ENCODE measurements at places on chromosomes 12 and 14.

- DNase-seq: peak; percentile 70
Observed at GRCh38 chr12:119594772-119595445, 1.3 kb downstream of the TMEM233 start.

GRCh38 chr12:71605039-71605438, 58.6 kb downstream of the ZFC3H1 start:
- no peak for DNase-seq

DNA sequence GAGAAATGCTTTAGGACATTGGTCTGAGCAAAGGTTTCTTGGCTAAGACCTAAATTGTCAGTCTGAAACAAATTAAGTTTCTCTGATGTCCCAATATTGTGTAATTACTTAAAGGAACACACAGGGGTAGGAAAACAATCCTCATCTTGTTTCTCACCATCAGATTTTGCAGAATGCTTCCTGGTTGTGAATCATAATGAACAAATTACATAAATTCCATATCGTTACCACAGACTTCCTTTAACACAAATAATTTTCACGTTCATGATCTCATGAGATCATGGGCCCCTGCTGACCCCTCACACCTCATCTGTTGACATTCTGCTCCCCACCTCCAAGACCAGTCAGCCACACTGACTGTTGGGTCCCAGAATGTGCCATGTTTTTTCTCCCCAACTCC, 194.1 kb downstream of the MON2 start:
- DNase-seq: no peak

- DNase-seq: no peak
Observed at GRCh38 chr12:123906711-123907420, 65.8 kb downstream of the CCDC92 start.

DNA sequence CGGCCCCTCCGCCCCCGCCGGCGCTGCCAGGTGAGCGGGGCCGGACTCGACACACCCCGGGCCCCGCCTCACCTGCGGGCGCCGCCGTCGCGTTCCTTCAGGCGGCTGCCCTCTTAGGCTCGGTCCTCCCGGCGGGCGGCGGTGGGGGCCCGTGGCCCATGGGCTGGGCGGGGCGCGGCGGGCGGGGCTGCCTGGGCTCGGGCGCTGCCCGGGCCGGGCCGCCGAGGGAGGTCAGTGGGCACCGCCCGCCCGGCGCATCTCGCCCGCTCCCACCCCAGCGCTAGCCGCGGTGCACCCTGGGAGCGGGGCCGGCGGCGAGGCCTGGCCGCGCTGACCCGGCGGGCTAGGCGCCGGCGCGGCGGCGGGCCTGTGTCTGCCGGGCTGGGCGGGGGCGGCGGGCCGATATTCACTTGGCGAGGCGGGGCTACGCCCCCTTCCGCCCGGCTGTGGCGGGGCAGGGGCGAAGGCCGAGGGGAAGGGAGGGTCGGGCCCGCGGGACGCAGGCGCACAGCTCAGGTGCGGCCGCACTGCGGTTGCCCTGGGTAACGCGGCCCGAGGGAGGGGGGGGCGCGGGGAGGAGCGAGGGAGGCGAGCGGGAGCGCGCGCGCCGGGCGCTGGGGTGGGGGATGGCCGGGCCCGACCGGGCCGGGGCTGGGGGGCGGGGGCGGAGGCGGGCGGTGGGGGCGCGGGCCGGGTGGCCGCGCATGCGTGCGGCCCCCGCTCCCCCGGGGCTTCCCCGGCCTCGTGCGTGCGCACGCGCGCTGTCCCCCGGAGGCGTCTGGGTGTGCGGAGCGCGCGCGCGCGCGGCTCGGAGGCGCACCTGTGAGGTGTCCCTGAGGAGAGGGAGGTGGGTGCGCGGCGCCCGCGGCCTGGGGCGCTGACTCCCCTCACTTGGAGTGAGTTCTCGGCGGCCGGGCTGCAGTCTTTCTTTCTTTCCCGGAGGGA, at the start of the genes CCDC92 and ZNF664:
TSS of gene CCDC92 (minus strand) at position 375 of the 945 bp plus-strand sequence. CDS start 28,526 bp downstream, outside the sequence.
TSS of gene ZNF664 (plus strand) at position 759 of the 945 bp plus-strand sequence. CDS start 38,930 bp downstream, outside the sequence.
- peak; percentile 94 for DNase-seq

DNA sequence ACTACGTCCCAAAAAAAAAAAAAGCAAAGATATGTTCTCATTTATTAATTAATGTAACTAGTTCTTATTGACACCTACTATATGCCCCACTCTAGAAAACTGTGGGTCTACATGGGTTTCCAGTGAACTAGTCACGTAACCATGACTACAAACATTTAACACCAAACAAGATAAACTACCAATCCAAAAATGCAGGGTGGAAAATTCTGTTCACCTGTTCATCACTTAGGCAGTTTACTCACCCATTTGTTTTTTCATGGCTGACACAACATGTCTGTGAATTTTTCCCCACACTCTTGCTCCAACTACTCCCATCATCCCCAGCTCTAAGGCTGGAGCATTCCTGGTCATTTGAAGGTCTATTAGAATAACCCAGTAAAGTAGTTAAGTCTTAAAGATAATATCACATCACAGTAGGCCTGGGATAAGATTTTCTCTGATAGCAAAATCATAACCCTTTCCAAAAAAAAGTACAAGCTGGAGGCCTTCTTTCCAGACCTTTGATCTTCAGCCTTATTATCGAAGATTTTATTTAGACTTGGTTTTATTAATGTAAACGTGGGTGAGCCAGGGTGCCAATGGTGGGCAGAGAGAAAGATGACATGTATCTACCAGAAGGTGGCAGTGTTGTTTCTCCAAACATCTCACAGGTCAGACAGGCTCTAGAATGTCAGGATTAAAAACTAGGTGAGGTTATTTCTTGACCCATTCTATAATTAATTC, 61.6 kb upstream of the DAAM1 start:
- DNase-seq: peak; percentile 69

GRCh38 chr12:54407183-54407905, 11.7 kb downstream of the ITGA5 start:
- DNase-seq: no peak

DNA sequence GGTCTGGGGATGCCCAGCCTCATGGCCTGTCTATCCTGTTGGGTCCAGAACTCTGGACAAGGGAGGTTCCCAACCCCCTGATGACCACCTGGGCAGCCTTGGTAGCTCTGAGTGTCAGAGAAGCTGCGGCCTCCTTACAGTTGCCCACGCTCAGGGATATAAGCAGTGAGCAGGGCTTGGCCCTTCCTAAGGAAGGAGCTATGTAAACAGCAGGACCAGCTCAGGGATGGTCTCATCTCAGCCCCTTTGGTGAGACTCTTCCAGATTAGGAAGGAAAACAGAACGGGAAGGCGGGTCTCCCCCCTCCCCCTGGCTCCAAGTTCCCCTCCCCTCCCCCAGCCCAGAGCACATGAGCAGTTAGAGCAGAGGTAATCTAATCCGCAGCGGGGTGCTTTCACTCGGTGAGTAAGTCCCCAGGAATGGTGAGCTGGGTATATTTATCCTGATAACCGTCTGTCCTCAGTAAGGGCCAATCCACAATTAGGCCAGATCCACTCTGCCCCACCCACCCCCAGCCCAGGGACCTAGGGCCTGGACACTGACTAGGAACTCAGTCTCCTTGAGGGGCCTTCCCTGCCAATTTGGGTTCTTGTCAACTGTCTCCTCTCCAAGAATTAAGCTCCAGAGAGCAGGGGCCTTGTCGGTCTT, 29.5 kb upstream of the RPLP0 start:
- DNase-seq: peak; percentile 90

DNA sequence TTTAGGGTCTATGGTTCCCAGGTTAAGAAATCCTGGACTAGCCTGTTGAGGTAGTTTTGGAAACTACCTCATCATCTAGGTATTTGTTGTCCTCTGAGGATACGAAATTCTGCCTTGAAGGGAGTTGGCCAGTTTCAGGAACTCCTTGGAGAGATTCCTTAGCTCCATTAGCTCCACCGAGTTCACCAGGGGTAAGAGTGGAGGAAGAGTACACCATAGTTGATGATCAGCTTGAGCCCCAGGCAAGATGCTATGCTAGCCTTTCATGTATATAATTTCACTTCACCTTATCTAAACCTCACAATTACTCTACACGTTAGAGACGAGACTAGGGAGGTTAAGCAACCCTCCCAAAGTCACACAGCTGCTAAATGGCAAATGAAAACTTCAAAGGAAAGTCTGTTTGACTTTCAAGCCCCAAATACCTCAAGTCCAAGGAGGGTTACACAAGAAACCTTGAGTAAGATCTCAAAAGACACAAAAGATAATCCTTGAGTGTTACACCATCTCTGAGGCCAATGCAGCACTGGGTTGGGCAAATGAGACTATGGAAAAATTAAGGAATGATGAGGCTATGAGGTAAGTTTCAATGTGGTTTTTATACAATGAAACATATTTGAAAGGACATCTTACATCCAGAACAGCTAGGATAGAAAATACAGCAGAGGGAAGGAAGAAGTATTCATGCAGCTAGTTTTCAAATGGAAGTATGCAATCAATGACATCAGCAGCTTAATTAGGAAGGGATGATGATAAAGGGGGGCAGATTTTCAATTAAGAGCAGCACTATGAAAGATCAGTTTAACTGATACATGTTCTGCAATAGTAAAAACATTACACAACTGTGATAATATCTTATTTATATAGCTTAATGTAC, 97.2 kb upstream of the KRAS start:
- no peak for DNase-seq

- DNase-seq: peak; percentile 94
Observed at GRCh38 chr14:57066887-57067513, 201.7 kb downstream of the EXOC5 start.

DNA sequence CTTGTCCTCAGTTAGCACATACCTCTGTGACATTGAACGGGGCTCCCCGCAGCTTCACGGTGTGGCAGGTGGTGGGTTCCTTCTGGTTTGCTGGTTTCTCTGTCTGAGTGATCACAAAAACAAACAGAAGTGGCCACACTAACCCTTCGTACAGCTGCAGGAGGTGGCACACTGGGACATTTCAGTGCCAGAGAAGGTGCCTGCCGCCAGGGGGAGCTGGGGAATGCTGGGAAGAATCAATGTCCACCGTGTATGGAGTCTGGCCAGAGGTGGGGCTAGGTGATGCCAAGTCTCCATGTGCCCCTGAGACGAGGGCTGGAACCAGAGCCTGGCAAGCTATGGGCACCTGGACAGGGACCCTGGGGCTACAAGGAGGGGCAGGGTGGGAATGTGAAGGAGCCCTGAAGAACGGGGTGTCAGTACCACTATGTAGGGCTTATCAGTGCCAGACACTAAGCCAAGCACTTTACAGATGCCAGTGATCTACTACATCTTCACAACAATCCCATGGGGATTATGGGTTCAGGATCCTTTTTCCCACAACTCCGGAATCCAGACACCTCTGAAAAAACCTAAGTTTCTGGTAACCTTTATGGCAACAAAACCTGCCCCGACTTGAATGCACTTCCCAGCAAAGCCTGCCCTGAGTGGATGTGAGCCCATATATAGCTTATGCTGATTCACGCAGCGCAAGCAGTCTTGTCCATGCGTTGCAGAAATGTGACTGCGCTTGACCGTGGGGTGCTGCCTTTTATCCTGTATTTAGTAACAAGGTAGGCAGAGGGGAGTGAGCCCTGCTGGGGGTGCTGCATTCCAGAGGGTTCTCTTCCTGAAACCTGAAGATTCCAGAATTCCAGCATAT, 10.8 kb downstream of the RBM19 start:
- peak; percentile 8 for DNase-seq

GRCh38 chr12:116009805-116010204, 267.7 kb downstream of the MED13L start:
- peak; percentile 37 for DNase-seq

DNA sequence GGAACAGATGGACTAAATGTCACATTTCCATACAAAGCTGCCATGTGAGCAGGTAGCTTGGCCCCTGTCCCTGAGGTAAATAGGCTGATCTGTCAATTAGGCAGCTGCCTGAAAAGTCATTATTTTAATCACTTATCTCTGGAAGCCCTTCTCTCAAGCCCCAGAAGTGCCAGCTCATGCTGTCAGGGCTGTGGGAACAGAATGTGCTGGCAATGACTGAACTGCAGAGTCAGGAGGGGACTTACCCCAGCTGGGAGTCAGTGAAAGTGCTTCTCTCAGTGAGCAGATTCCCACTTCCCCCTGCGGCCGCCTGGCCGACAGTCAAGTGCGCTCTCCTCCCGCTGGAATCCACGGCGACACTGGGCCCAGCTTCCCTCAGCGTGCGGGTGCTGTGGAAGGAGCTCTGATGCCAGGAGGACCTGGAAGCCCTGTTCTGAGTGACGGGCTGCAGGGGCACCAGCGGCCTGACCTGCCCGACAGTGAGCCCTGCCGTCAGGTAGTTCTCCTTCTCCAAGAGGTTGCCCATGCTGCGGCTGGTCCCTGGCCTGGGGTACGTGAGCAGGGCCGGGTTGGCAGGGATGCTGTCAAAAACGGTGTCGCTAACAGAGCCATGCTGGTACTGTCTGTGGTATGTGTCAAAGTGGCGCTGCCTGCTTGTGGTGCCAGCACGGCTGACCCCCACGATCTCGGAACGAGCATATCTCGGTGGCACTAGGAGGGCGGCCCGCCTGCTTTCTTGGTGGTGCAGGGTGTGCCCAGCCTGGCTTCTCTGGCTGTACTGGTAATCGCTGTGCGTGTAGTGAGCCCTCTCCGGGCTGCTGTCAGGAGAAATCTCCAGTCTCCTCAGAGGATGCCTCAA, 18.7 kb downstream of the PKP2 start:
- DNase-seq: no peak

DNA sequence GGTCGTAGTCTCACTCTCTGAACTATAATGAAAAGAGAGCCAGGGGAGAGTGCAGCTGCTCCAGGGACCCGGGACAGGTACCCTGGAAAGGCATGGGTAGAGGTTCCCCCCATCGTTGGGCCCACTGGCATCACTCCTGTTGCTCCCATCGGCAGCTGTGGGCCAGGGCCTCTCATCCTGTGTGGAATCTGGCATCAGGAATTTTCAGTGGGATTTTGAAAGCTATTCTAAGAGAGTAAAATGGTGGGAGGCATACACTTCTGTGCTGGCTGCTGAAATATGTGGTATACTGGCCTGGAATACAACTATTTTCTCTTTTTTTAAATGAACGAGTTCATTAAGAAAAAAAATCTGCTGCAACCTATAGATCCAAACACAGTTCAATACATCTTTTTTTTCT, 38.1 kb downstream of the EML1 start:
- no peak for DNase-seq

- no peak for DNase-seq
Observed at GRCh38 chr14:82562881-82563280, 1029.2 kb upstream of the SEL1L start.

GRCh38 chr14:64937171-64937820, 5.2 kb downstream of the GPX2 start:
- no peak for DNase-seq

- DNase-seq: no peak
Observed at GRCh38 chr14:88542857-88543795, 11.7 kb downstream of the PTPN21 start.

Data from A673 (cell line).